Esophagus mucosa (tissue), 1 donor: ENCODE measurements at places on chromosomes 5 and 9.

GRCh38 chr9:136674786-136675349 is 12.2 kb downstream of the EGFL7 start:
- ATAC-seq = no peak

DNA sequence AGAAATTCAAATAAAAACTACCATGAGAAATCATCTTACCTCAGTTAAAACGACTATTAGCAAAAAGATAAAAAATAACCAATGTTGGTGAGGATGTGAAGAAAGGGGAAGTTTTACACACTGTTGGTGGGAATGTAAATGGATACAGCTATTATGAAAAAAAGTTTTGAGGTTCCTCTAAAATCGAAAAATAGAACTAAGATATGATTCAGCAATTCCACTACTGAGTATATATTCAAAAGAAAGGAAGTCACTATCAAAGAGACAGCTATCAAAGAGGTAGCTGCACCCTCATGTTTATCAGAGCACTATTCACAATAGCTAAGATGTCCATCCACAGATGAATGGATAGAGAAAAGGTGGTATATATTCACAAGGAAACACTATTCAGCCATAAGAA is 1888.4 kb downstream of the MAT2B start:
- no peak for ATAC-seq

GRCh38 chr5:38808666-38809343 is 37.0 kb upstream of the OSMR start:
- no peak for ATAC-seq

GRCh38 chr5:77773734-77774280 is 2.3 kb downstream of the TBCA start:
- no peak for ATAC-seq

DNA sequence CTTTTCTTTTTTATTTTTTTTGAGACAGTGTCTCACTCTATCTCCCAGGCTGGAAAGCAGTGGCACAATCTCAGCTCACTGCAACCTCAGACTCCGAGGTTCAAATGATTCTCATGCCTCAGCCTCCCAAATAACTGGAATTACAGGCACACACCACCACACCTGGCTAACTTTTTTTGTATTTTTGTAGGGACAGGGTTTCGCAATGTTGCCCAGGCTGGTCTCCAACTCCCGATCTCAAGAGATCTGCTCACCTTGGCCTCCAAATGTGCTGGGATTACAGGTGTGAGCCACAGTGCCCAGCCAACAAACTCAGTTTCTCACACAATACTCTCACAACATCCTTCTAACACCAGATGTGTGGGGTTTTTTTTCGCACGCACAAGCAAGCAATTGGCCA is 22.1 kb downstream of the AFF4 start:
- no peak for ATAC-seq

GRCh38 chr5:174412941-174413340 is 311.4 kb upstream of the MSX2 start:
- ATAC-seq = no peak

DNA sequence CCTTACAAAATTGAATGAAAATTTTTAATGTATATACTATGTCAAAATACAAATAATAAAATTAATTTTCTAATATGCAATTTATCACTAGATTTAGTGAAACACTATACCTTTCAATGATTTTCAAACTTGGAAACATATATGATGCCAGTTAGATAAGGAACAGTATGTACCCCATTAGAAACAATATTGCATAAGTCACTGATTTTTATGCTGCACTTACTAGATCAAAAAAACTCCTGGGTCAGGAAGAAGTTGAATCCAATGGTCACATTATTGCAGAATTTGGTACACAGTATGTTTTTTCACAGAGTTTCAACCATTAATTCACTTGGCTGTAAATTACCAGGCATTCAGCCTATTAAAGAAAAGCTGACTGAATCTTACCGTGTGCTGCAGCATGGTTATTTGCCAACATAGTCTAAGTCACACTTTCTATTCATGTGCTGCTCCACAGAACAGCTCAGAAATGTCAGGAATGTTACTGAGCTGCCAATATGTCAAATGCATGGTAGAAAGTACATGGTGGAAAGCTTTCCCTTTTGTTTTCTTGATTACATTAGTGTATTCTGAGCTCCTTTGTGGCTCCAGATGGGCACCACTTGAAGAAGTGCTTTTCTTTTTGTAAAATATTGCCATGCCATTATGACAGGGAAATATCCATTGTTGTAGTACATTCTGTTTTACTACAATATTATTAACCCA is 9.9 kb upstream of the PRR16 start:
- no peak for ATAC-seq

GRCh38 chr9:99134893-99135341 is 30.0 kb downstream of the TGFBR1 start:
- no peak for ATAC-seq

GRCh38 chr5:79687889-79688288 is 1.7 kb upstream of the CMYA5 start:
- no peak for ATAC-seq

GRCh38 chr5:3694819-3695218 is 99.2 kb downstream of the IRX1 start:
- ATAC-seq = no peak

DNA sequence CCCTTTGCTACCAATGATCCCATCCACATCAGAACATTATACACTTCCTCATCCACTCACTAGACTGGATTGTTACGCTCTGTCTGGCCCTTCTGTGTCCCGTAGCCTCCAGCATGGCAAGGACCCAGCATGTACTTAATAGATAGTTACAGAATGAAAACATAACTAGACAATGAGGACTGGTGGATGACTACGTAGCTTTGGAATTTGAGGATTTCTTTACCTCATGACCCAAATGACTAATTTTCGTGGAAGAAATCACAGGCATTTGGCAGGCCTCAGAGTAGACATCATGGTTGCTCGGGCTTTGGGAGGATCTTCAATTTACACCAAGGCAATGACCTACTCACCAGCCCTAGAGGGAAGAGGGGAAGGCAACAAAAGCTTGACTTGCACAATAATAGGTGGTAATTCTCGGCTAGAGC is 299.8 kb downstream of the TLE1 start:
- ATAC-seq = peak; percentile 84

DNA sequence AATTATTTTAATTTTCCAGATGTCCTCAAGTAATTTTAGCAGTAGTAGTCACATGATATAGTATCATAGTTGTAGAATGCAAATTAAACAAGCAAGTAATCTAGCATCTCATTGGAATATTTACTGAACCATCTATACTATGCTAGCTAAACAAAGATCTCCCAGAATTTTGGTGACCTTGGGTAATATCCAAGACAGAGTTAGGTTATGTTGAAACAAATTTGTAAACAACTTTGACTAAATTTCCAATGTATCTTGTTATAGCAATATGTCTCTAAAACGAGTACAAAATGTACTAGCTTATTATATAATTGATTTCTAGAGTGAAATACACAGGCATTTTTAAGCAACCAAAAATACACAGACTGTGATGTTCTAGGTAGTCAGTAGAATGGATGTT is 41.5 kb downstream of the VCAN start:
- ATAC-seq = no peak

GRCh38 chr5:28512648-28513047 is 1474.3 kb upstream of the CDH9 start:
- ATAC-seq = no peak

GRCh38 chr9:33465096-33465495 is 8.6 kb downstream of the NOL6 start:
- ATAC-seq = no peak

DNA sequence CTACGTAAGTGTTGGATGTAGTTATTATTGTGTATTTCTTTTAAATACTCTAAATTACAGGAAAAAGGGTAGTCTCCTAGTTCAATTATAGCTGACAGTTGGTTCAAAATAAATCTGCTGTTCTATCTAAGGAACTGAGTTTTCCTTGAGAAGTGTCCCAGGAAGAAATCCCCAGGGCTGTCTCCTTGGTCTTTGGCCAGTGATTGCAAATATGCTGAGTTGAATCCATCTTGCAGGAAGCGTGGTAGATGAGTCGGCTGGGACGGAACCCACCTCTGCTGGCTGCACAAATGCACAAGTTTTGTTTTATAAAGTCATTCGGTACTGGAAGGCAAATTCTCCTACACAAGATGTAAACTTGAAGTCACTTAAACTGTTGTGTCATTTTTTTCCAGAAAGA is 30.2 kb upstream of the HOMER1 start:
- ATAC-seq = no peak

- no peak for ATAC-seq
Observed at GRCh38 chr5:135058331-135058732, 24.3 kb upstream of the PITX1 start.

DNA sequence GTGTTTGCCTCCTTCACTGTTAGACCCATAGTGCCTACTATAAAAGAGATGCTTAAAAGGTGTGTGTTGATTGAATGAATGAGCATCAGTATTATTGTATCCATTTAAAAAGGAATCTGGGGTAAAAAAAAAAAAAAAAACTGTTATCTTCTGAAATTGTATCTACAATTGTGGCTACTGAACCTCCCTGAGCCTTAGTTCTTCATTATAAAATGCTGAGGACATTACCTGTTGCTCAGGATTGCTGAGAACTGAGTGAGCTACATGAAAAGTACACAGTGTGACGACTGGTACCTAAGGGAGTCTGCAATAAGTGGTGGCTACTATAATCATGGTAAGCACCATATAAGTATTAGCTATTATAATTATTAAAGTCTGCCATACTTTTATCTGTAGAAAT is 270.7 kb downstream of the NR3C1 start:
- no peak for ATAC-seq

GRCh38 chr5:1783216-1783554 is 16.5 kb downstream of the MRPL36 start:
- no peak for ATAC-seq

GRCh38 chr5:146428658-146429057 is 18.5 kb upstream of the TCERG1 start:
- no peak for ATAC-seq

- ATAC-seq = no peak
Observed at GRCh38 chr5:16886366-16886736, 49.7 kb downstream of the MYO10 start.

DNA sequence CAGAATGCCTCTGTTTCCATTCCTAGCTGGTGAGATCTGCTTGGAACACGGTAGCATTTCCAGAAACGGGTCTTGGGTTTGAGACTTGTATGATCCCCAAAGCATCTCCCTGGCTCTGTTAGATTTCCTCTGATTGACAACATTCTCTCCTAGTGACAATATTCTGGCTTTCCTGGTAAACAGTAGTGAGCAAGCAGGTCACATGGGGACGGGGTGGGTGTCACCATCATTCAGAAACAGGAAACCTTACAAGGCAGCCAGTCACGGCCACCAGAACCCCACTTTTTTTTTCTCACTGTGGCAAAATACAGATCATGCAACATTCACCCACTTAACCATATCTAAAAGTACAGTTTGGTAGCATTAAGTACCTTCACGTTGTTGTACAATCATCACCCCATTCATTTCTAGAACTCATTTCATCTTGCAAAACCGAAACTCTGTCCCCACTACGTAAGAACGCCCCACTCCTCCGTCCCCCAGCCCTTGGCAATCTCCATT is 90.1 kb upstream of the LMX1B start:
- ATAC-seq = no peak

- peak; percentile 62 for ATAC-seq
Observed at GRCh38 chr9:31347082-31347617, 1037.3 kb upstream of the ACO1 start.

GRCh38 chr5:112317866-112318265 is 101.2 kb downstream of the EPB41L4A start:
- no peak for ATAC-seq

DNA sequence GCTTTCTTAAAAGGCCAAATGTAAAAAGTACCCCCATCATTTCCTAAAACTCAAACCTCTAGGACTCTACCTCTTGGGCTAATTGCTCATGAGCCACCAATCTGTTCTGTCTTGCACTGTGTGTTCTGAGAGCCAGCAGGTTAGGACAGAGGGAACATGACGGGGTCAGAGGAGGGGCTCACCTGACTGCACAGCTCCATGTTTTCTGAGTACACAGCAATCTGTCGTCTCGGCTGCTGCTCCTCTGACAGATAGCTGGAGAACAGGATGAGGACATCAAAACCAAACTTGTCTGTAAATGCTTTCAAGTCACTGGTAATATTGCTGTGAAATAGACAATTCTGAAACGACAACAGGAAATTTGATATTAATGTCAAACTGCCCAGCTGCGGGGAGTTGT is 50.9 kb upstream of the PCA3 start:
- ATAC-seq = no peak

GRCh38 chr5:118095115-118095514 is 893.2 kb downstream of the DTWD2 start:
- no peak for ATAC-seq

DNA sequence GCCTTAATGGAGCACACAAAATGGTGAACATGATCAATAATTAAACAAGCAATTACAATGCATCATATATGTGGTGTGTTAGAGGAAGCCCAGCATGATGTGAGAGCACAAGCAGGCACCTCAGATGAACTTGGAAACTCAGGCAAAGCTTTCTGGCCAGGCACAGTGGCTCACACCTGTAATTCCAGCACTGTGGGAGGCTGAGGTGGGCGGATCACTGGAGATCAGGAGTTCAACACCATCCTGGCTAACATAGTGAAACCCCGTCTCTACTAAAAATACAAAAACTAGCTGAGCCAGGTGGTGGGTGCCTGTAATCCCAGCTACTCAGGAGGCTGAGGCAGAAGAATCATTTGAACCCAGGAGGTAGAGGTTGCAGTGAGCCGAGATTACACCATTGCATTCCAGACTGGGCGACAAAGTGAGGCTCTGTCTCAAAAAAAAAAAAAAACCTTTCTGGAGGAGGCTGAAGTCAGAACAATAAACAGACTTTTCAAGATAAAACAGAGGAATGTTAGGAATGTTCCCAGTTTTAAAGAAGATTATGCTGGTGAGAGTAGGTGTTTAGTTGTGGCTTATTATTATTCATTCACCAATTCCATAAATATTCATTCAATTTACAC is 159.4 kb downstream of the CEMIP2 start:
- ATAC-seq = no peak

DNA sequence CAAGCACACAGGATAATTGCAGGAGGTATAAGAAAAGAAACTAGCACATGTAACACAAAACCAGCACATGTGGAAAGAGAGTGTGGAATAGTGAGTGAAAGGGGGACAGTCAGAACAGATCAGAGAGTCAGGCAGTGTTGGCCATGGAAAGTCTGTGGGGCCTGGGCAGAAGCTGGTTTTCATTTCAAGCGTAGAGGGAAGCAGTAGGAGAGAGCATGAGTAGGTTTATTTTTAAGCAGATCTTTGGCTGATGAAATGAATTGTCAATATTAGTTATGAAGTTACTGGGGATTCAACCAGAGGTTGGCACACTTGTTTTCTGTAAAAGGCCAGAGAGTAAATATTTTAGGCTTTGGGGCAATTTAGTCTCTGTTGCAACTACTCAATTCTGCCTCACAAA is 283.1 kb downstream of the SMARCA2 start:
- ATAC-seq = no peak
